Hepatocyte (in vitro differentiated cells): ENCODE measurements at places on chromosomes 3 and 15.

DNA sequence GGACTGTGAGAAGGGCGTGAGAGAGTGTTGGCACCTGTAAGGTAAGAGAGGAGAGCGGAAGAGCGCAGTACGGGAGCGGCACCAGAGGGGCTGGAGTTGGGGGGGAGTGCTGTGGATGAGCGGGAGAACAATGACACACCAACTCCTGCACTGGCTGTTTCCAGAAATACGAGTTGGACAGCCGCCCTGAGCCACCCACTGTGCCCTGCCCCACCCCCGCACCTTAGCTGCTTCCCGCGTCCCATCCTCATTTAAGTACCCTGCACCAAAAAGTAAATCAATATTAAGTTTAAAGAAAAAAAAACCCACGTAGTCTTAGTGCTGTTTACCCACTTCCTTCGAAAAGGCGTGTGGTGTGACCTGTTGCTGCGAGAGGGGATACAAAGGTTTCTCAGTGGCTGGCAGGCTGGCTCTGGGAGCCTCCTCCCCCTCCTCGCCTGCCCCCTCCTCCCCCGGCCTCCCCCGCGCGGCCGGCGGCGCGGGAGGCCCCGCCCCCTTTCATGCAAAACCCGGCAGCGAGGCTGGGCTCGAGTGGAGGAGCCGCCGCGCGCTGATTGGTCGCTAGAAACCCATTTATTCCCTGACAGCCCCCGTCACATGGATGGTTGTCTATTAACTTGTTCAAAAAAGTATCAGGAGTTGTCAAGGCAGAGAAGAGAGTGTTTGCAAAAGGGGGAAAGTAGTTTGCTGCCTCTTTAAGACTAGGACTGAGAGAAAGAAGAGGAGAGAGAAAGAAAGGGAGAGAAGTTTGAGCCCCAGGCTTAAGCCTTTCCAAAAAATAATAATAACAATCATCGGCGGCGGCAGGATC is at the start of gene SOX2:
Gene SOX2 (plus strand): TSS at position 601 of the 811 bp plus-strand sequence. CDS start 436 bp downstream, outside the sequence.
- peak; percentile 93 for DNase-seq

- peak; percentile 81 for DNase-seq
These were observed 269.4 kb downstream of the UACA start for GRCh38 chr15:70493787-70494516.

GRCh38 chr3:60307562-60308199 is 943.6 kb downstream of the FHIT start:
- DNase-seq, result no peak

DNA sequence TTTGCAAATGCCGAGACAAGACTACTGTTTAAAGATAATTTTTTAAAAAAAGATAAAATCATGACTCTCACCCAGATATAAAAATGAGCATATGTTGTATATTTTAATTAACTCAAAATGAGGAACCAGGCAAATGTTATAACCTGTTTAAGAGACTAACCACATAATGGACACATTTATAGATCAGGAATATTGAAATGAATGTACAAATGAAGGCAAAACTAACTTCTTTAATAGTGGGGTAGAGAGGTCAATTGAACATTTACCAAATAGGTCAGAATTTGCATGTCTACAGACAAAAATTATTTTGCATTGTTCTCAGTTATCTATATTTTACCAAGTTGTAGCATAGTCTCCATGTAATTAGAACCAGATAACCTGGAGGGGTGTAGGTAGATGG is 134.3 kb upstream of the PFN2 start:
- DNase-seq, result no peak

- no peak for DNase-seq
These were observed 211.7 kb downstream of the GABRG3 start for GRCh38 chr15:27182561-27183110.

GRCh38 chr15:80155001-80155377 is 2.2 kb downstream of the FAH start:
- DNase-seq, result no peak

DNA sequence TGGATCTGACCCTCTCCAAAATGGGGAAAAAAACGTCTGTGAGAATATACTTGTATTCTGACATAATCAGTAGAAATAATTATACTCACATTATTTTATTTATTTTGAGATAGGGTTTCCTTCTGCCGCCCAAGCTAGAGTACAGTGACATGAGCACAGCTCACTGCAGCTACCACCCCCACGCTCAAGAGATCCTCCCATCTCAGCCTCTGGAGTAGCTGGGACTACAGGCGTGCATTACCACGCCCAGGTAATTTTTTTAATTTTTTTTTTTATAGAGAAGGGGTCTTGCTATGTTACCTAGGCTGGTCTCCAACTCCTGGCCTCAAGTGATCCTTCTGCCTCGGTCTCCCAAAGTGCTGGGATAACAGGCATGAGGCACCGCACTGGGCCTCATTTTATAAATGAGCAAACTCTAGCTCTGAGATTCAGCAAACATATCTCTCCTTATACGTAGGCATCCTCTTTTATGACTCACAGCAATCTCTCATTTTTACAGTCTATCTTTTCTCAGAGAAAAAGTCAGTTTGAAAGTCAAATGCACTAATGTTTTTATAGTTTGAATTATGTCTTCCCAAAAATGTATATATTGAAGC is 989 bp upstream of the VGLL3 start:
- DNase-seq, result no peak
